ENCODE measurements at places on chromosomes 5 and 9.

GRCh38 chr5:124162767-124163532 is 583.5 kb downstream of the ZNF608 start:
- DNase-seq: no peak

DNA sequence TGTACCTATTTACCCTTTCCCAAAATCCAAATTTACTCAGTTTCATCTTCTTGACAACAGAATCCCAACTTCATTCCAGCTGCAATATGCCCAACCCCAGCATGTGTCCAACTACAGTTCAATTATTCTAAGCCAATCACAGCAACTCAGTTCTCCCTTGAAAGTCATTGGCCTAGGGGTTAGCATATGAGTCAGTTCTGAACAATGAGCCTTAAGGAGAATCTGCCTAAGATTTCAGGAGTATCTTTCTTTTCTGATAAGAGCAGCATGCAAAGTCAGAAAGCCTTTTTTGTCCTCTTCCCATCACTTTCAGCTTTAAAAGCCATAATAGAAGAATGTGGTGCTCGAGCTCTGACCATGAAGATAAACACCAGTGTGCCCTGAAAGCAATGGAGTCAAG is 44.4 kb upstream of the RASGRF2 start:
- no peak for DNase-seq

DNA sequence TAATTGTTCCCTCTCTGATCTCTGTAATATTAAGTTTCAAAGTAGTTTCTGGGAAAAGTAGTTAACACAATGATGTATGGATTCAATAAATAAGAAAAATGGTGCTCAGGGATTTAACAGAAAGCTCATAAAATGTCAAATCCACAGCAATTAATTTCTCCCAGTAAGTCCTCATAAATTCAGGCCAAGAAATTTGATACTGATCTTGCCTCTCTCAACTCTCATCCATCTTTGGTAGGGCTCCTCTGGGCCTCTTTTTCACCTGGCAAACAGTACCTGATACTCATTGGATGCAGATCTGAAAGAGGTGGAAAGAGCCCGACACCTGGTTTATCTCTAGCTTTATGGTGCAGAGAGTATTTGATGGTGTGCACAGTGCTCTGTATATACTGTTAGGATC is 106.1 kb downstream of the STK32A start:
- DNase-seq: no peak

DNA sequence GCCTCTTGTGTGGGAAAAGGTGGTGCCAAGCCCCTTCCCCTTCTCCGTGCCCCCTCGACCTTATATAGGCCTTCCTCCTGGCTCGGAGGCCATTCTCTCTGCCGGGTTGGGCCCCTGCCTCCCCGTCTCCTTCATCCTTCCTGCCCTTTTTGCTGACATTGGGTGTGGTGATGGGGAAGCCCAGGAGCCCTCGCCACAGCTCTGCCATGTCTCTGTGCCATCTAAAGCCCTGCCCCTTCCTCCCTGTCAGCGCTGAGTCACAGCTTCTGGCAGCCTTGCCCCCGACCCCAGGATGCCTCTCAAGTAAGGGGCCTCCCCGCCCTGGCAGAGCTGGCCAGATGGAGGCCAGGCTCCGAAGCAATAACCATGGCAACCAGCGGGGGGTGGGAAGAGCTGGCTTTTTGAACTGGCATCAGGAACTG is 30.4 kb downstream of the JADE2 start:
- DNase-seq: no peak

DNA sequence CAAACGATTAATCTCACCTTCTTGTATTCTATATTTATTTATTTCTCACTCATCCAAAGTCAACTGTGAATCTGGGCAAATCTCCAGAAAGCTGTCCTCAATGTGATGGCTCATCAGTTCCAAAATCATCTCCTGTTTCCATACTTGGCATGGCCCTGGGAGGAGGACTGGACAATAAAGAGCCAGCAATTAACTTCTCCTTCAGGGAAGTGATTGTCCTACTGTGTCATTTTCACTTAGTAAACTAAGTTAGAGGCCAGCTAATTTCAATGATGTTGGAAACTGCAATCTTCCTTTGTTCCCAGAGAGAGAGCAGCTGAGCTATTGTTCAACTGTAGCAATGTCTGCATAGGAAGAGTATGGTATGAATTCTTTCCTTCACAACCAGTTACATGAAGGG is 17.5 kb downstream of the CDH12 start:
- no peak for DNase-seq

DNA sequence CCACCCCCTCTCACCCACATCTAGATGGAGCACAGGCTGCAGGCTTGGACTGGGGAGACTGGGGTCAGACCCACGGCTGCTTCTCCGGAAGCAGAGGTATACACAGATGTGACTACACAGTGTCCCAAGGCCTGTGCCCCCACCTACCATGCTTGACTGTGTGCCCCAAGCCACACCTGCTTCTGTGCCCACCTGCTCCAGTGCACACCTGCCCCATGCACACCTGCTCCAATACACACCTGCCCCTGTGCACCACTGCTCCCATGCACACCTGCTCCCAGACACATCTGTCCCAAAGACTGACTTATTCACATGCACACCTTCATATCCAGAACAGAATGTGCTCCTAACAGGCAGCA is 5.5 kb upstream of the COL5A1 start:
- DNase-seq: no peak

DNA sequence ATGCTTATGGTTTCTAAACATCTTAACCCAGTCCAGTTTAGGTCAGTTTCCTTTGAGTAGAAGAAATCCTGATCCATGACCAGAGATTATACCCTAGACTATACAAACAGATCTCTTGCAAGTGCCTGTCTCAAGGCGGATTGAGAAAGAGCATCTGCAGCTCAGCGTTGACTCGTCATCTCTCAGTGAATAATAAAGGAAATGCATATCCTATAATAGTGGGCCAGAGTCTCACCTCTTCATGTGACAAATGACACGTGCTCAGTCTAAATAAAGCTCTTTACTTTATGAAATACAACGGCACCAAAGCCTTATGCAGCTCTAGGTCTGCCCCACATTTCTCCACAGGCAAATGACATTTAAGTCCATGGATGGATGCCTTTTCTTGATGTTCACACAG is 179.4 kb upstream of the NR3C1 start:
- DNase-seq: no peak

GRCh38 chr9:118829334-118829733 is 539.9 kb downstream of the BRINP1 start:
- no peak for DNase-seq

GRCh38 chr5:33828626-33829308 is 63.0 kb downstream of the ADAMTS12 start:
- DNase-seq: no peak

GRCh38 chr5:31000287-31000686 is 193.2 kb upstream of the CDH6 start:
- no peak for DNase-seq

DNA sequence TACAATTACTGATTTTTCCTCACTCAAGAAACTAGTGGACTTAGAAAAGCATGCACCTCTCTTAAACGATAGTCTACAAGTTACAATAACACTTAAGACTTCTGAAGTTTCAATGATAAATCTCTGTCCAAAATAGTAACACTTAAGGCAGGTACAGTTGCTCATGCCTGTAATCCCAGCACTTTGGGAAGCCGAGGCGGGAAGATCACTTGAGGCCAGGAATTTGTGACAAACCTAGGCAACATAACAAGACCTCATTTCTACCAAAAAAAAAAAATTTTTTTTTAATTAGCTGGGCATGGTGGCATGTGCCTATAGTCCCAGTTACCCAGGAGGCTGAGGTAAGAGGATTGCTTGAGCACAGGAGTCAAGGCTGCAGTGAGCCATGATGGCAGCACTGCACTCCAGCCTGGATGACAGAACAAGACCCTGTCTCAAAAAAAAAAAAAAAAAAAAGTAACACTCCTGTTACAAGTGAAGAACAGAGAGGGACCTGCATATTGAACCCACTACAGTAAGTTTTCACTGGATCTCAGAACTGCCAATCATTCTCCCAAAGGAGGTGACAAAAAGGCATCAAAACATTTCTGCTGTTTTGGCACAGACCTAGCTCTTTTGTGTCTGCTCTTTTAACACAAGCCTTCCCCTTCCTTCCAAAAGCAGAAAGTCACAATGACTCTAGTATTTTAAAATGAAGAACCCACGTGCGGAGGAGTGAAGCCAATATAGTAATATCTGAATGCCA is 3.5 kb downstream of the ABITRAM start:
- no peak for DNase-seq

GRCh38 chr5:180081481-180081880 is 9.9 kb upstream of the RNF130 start:
- no peak for DNase-seq

DNA sequence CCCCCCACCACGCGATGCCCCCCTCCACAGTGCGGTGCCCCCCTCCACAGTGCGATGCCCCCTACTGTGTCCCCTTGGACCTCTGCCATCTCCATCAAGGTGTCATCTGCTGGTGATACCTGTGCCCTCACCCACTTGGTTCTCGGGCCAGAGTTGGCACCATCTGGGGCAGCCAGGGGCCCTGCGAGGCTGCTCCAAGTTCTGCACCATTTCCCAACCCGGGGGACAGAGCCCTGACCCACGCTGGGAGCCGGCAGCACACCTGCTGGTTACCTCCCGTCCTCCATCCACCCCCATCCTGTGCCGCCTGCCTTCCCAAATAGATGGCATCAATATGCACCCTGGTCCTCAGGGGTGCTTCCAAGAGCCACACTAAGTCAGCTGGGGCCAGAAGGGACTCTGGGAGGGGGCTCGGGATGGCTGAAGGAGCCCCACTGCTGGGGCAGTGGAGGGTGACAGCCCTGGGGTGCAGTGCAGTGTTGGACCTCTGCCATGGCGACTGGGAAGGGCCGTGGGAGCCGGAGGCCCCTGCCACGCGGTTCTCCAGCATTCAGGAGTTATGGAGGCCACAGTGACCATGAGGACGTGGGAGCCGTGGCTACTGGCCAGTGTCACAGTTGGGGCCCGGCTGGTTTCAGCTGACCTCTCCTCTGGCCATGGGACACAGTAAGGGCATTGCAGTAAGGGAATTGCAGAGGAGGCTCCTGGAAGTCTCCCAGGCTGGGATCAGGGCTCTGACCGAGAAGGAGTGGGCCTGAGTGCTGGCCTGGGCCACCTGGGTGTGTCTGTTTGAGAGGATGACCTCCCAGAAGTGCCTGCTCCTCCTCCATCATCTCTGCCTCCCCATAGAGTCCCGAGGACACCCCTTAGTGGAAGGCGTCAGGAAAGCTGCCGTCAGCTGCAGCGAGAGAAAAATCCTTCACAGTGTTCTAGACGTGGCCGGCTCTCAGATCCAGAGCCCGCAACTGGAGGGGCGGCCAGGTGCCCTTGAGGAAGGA is 44.2 kb upstream of the NOTCH1 start:
- no peak for DNase-seq

GRCh38 chr5:88396000-88396535 is 127.4 kb upstream of the TMEM161B start:
- no peak for DNase-seq

GRCh38 chr5:156379206-156379605 is 52.2 kb downstream of the SGCD start:
- DNase-seq: no peak

DNA sequence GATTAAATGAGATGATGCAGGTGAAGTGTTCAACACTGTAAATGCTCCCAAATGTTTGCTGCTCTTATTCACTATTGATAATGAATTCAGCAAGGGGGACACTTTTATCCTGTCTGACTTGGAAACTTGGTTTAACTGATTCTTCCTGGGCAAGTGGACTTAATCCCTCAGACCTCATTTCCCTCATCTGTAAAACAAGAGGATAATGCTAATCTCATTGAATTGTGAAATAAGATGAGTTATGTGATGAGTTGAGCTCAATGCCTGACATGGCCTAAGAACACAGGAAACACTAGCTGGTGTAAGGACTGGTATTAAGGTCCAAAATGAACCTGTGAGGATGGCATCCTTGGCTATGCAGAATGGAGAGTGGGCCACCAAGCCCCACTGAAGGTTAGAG is 23.3 kb downstream of the TNFSF15 start:
- no peak for DNase-seq

- no peak for DNase-seq
Measured at GRCh38 chr9:22067196-22067595, 58.1 kb upstream of the CDKN2B start.

DNA sequence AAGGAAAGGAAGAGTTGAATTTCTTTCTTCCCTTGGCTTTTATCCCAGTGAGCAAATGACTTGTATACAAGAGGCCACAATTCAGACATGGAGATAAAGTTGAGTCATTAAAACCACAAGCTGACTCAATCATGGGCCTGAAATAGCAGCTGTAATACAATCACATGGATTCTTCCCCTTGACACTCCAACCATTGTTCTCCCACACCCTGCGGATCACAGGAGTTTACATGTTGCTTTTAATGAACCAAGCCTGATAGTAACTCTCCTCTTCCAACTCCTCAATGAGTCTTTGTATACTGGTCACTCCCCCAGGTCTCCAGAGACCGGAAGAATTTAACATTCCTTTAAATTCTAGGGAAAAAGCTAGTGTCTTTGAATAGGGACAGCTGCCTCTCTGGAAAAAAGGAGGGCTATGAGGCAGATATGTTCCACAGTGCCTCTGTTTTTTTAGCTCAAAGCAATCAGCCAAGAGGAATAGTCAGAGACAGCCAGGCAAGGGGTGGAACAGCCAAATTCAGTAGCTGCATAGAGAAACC is 32.4 kb downstream of the PCDHGC5 start:
- no peak for DNase-seq

Measured in cortex of kidney (tissue), 1 donor.